EL (cell line): ENCODE measurements at places on chromosomes 2 and 18.

DNA sequence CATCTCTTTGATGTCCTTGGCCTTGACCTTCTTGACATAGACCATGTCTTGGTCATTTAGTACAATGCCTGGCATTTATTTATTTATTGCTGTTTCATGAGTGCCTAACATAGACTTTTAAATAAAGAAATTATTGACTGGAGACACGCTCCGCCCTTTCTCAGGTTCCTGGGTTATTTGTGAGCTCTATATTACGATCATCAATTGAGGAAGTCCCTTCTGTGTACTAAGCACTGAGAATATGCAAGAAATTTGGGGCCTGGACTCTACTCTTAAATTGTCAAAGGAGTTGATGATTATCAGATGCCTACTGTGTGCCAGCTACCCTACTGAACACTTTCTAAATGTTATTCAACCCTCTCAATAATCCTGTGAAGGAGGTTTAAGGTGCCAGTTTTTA is 19.7 kb upstream of the TET3 start:
- no peak for DNase-seq

DNA sequence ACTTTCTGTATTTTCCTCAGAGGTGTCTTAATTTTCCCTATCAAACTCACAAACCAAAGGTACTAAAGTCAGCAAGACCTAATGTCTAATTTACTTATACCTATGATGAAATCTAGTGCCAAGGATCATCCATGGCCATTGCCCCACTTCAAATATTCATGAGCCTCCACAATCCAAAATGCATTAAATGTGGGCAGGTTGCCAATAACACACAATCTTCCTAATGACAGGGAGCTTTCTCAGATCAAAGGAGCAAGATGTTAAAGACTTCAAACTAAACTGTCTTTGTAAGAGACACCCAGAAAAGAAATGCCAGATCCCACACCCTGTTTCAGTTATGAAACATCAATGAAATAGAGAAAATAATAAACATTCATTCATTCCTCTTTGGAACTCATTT is 143.2 kb downstream of the TMEFF2 start:
- DNase-seq, result no peak

DNA sequence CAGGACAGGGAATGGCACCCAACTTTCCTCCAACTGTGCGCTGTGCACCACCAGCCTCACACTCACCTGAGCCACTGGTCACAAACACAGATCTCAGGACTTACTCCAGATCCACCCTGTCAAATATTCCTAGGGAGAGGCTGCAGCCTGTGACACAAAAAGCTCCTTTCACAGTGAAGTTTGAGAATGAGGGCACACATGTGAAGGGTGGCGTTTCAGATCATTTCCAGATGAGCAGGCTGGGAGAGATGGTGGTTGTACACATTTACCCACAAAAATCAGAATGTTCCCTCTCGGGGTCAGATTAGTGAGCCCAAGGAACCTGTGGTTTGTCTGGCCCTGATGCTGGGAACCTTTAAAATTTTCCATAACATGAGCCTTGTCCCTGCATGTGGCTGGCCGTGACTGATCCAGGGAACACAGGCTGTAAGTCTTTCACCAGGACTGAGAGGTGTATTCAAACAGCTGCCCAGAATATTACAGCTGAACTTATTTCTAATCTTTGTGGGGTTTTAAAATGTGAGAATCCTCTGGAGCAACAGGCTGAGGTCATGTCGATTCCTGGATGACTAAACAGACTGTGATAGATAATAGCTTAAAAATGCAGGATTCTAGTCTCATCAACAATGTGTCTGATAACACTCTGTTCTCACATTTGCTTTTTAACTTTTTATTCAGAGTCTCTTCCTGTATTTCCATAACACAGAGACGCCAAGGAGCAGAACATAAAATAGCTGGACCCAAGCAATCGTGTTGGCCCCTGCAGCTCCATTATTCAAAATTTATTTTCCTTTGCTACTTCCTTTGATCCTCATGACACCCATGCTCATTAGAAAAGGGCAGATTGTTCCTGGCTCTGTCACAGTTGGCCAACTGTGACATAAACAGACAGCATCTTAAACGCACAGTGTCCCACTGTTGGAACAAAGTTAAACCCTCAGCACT is 35.5 kb downstream of the IL1R2 start:
- DNase-seq, result peak; percentile 74

- no peak for DNase-seq
Observed at GRCh38 chr18:79574938-79575525, 104.6 kb upstream of the CTDP1 start.

- no peak for DNase-seq
Observed at GRCh38 chr2:70887550-70888246, 48.0 kb upstream of the ATP6V1B1 start.

DNA sequence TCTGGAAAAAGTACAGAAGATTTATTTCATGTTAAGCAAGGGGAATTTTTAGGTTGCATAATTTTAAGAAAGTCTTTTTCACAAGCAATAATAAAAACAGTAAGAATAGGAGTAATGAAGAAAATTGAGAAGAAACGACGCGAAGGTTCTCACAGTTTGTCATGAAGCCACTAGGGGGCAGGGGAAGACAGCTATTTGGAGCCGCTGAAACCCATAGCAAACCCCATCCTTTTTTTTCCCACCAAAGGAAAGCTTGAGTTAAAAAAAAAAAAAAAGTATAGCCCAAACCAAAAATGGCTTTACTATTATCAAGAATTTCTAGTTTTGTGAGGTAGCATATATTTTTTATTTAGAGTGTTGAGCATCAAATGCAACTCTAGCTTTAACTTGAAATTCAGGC is 300.9 kb downstream of the PHLPP1 start:
- DNase-seq, result peak; percentile 58

- no peak for DNase-seq
Observed at GRCh38 chr18:37539236-37539635, 26.4 kb downstream of the CELF4 start.

DNA sequence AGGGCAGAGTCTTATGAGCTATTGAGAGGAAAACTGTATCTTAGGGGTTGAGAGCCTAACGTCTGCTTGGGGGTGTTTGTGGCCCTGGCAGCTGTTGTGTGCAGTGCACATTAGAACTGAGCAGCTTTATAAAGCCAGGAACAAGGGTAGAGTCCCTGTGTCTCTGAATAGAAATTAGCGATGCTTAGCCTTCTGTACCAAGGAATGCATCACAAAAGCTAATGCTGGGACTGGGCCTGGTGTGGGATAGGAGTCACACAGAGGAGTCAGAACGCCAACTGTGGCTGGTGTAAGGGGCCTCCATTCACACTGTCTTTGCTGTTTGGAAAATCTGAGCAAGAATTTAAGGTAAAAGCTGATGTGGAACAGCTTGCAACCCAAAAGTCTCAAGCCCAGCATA is 283.2 kb downstream of the SOX11 start:
- no peak for DNase-seq

DNA sequence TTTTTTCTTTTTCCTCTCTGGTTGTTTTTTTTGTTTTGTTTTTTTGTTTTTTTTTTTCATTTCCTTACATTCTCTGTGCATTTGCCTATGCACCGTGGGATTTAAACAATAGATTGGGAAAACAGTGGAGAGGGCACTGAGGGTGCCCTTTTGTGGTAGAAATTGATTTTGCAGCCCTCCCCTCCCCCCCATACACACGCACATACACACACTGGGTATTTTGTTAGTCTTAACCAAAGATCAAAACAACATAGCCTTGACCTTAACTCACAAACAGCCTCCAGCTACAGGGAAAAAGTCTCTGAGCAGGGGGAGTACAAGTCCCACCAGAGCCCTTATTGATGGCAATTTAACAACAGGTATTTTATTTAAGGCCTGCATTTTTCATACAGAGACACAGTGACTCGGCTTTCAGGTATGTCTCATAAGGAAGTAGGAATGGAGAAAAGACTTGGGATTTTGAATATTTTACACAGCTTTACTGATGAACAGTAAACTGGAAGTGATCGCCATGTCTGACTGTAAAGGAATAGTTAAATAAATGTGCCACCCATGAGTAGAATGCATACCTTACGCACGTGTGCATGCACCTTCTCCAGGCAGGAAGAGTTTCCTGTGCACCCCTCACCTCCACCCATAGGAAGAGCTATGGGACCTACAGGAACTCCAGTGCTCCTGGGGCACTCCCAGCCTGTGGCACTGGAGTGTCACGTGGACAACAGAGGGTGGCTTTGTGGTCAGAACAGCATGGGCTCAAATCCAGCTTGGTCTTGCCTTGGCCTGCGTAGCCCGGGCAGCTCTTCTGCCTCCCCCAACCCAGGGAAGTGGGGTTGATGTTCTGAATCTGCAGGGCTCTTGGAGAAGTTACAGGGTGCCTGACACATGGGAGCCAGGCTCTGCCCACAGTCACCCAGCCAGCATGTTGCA is 266.4 kb downstream of the ANAPC1 start:
- DNase-seq, result peak; percentile 50

DNA sequence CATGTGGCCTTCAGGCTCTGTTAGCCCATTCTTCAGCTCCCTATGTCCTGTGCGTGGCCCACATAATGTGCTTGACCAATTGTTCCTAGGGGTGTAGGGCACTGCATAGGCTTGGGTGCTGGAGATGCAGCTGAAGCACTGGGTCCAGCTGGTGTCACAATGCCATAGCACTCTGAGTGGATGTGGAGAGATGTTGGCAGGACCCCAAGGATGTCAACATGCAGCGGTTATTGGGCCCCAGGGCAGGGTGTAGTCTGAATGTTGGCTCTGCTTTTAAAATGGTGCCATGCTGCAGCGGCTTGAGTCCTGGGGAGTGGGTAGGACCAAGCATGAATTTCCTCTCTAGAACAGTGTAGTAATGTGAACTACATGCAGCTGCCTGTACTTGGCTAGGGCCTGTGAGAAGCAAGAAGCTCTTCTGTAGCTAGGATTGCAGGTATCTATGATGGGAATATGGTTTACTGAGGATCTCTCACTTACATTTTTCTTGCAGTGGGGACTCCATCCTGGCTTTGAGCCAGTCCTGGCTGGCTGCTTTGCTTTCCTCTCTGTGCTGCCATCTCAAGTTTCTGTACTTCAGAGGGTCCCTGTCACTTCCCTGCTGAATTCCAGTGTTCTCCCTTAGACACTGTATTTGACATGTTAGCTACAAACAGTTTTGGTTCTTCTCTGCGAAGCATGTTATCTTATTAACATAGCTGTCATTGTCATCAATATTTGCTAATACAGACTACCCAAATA is 148.4 kb downstream of the CSRNP3 start:
- no peak for DNase-seq

GRCh38 chr2:75317802-75318201 is 118.5 kb upstream of the TACR1 start:
- DNase-seq, result no peak

DNA sequence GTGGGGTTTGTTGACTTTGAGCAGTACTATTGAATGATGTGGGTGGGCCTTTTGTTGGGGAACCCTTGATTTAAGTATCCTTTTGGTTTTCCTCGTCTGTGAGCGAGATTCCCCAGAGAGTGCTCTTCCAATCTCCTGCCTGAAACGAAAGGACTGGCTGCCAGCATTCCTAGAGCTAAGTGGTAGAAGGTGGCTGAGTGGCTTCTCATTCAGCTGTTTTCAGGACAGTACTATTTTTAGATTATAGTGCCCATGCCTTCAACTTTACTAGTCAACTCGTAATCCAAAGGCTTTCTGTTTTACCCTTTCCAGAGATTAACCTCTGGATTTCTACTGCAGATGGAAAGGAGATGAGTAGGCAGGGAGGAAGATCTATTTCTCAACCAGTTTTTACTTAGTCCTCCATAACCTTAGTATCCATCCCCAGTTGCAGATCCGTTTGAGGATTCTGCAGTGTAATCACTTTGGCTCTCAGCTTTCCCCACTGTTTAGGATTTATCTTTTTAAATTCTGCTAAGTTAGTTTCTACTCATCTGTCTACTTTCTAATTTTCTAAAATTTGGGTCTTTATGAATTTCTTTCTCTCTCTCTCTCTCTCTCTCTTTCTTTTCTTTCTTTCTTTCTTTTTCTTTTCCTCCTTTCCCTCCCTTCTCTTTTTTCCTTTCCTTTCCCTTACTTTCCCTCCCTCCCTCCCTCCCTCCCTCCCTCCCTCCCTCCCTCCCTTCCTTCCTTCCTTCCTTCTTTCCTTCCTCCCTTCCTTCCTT is 9.2 kb downstream of the SLC4A1AP start:
- DNase-seq, result no peak

DNA sequence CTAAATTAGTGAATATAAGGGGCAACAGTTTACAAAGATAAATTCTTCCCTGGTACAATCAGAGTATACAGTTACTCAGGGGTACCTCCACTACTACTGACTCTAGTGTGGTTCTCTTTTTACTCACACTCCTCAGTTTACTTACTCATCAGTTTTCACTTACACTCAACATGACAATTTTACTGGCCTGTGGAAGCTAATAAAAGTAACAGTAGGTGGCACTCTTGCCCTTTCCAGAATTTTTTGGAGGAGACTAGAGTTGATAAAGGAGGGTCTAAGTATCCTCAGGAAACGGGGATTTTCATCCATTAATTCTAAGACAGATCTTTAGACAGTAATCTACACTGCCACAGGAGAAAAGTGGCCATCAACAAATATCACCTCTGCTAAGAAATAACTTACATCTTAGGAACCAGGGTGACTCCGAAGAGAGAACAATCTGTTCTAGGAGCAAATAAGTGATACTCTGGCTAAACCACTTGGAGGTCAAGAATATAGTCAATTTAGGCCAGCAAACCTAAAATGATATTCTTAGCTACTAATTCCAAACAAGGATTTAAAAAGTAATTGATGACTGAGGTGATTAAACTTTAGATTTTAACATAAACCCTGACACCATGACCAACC is 61.3 kb downstream of the ATL2 start:
- peak; percentile 62 for DNase-seq

GRCh38 chr2:33212151-33212550 is 264.3 kb upstream of the RASGRP3 start:
- DNase-seq, result peak; percentile 77

DNA sequence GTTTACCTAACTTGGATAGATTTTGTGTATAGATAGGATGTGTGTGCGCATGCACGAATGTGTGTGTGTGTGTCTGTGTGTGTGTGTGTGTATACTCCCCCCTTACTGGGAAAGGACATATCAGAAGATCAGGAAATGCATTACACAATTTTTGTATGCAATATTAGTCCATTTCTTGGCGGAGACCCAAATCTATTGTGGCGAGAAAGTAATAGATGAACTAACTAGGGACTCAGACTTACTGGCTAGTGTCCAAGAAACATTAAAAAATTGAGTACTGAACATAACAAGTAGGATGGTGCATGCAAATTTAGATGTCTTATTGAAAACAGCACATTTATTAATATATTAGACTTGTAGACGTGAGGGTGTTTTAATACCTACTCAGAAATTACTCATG is 1036.5 kb upstream of the FANCL start:
- no peak for DNase-seq

DNA sequence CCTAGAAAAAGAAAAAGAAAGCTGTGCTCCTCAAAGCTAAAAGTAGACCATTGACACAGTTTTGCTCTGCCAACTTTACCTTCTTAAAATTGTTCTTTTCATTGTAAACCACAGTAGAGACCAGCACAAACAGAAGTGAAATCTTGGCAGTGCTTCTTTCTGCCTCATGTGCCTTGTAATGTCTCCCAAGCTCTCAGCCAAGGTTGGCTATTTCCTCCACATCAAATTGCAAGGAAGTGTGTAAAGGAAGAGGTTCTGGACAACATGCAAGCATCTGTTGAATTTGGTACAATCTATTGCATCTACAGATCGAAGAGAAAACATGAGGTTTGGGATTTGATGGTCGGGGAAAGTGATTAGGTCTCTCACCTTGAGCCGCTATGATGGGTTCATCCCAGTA is 83.3 kb upstream of the PNPT1 start:
- no peak for DNase-seq

- no peak for DNase-seq
Observed at GRCh38 chr2:216340280-216340631, 32.0 kb downstream of the MARCHF4 start.

- DNase-seq, result peak; percentile 38
Observed at GRCh38 chr18:37322492-37323035, 243.0 kb downstream of the CELF4 start.

GRCh38 chr2:144889348-144889747 is 369.4 kb upstream of the ZEB2 start:
- no peak for DNase-seq
